Daoy (cell line): ENCODE measurements at places on chromosomes 5 and 9. TPM values are rescaled to one million over a fixed set of nuclear protein-coding genes. Genes with fewer than 3 reads are reported as not detected.
A peak's percentile ranks its signal among the peaks of the same experiment; 100 is the strongest.

GRCh38 chr5:132227235-132227484, 493 bp downstream of the P4HA2 start:
- no peak for DNase-seq

Gene ZDHHC11B
- under 0.01 TPM in 1 of 2 replicates, not detected in the other for total RNA-seq

DNA sequence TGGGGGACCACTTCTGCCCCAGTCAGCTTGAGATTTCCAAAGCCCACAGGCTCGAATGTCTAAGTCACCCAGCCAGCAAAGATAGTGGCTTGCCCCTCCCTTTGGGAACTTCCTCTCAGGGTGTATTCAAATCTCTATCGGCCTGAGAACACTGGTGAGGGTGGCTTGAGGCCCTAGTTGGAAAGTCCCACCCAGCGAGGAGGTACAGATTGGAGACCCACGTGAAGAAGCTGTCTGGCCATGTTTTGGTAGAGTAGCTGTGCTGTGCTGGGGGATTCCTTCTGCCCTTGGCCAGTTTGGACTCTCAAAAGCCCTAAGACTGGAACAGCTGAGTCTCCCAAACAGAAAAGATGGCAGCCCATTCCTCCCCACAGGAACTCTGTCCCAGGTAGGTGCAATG, 172.7 kb upstream of the RIOK2 start:
- no peak for DNase-seq

DNA sequence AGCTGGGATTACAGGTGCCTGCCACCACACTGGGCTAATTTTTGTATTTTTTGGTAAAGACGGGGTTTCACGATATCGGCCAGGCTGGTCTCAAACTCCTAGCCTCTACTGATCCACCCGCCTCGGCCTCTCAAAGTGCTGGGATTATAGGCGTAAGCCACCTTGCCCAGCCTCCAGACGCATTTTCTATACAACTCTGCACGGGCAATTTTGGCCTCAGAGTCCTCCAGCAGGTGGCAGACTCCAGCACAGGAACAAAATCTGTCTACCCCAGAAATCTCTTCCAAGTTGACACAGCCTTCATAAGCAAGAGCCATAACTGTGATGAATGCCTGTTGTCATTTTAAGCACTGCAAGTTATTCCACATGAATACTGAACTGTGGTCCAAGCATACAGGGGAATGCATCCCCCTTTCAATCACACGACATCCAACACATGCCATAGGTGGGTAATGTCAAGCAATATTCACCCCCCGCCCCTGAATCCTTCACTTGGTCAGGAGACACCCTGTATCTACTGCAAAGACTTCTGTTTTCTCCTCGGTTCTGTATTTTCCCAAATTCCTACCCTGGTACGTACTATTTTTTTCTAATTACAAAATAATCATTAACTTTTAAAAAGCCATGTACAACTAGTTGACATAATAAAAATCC, 50.8 kb downstream of the ALDH7A1 start:
- DNase-seq = peak; percentile 18

GRCh38 chr9:135550344-135550918, 4.5 kb downstream of the OBP2A start:
- no peak for DNase-seq

Gene PCDHGA1
- 0.18 and 0.34 TPM in 2 replicates for total RNA-seq

DNA sequence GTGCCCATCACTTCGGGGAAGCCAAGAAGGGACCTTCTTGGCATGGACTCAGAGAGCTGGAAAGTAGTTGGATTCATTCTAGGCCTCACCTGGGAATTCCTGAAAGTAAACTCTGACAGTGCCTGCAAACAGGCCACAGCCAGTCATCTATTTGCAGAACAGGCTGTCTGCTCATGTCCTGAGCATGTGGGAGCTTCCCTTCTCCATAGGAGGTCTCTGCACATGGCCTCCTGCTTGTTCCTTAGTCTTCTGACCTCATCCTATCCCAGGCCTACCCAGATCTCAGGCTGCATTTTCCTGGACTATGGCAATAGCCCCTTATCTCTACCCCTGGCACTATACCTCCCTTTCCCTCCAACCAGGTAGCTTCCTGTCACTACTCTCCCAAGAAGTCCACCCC, 67.2 kb upstream of the FSTL4 start:
- no peak for DNase-seq

DNA sequence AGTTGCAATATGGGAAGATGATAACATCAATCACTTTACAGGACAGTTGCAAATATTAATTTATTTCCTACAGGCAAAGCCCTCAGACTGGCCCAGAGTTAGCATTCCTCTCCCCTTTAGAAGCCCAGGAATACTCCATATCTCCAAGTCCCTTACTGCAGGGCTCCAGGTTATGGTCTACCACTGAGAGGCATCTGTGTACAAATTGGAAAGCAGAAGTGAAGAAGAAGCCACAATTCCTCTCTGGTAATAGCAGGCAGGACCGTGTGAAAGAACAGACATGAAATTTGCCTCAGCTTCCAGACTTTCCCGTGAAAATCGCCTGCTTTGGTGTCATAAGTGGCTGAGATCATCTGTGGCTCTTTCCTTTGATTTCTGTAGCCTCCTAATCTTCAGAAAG, 289.6 kb downstream of the GLIS3 start:
- no peak for DNase-seq

DNA sequence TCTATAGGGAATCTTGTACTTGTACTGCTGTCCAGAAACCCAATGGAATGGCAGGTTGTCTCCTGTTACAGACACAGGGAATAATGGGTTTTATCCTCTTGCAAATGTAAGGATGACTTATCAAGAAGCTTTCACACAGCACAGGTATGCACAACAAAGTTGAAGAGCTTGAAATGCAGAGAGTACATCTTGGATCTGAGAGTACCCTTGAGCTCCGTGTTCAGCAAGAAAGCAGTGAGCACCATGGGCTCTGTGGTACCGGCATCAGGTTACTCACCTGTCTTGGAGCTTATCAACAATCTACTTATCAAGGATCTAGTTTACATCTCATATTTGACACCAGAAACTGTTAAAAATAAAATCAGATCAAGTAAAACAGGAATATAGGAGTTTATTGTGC, 22.0 kb upstream of the EMB start:
- DNase-seq = no peak

- no peak for DNase-seq
These were observed 79.6 kb downstream of the SMIM15 start for GRCh38 chr5:61082516-61083280.

- DNase-seq = peak; percentile 35
These were observed 9.0 kb downstream of the RACK1 start for GRCh38 chr5:181234455-181235306.

DNA sequence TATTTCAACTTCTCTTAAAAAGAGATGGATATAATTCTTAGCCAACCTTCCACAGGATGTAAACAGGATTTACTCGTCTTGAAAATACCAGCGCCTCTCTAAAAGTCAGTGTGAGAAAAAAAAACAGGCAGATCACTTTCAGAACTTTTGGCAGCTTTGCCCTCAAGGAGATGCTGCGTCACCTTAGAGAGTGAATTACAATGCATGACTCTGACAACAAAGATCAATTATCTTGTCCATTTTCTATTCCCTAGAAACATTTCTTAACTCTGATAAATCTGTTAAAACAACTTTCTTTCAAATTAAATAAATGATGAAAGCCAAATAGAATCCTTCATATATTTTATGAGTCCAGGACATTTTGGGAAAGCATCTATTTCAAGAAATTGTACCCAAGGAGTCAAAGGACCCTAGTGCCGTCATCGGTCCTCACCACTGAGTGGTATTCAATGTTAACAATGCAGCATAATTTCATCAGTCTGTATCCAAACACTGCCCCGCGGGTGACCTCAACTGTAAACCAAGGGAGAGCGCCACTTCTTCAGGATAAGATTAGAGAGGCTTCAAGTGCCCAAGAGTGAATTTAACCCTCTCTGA, 536.0 kb downstream of the PDE4D start:
- DNase-seq = peak; percentile 21

Gene CTSV
- total RNA-seq = 13.6 and 15.3 TPM in 2 replicates

Gene ADGRD2
- 0.23 TPM in 1 of 2 replicates, not detected in the other for total RNA-seq

- DNase-seq = no peak
These were observed 7.5 kb upstream of the CTNNAL1 start for GRCh38 chr9:109020581-109021511.

DNA sequence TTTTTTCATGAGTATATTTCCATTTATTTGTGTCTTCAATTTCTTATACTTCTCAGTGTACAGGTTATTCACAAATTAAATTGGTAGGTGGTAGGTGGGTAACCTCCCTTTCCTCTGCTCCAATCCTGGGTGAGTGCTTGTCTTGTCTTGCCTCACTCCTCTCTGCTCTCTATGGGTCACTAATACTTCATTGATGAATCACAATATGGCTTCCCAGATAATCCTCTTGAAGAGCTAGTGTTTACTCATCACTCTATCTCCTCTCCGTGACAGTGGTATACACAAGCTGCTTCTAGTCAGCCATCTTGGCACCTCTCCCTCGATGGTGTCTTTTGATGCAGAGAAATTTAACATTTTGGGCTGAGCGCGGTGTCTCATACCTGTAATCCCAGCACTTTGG, 331.8 kb upstream of the NMUR2 start:
- DNase-seq = no peak

Gene SLC23A1
- not detected in 2 replicates for total RNA-seq

DNA sequence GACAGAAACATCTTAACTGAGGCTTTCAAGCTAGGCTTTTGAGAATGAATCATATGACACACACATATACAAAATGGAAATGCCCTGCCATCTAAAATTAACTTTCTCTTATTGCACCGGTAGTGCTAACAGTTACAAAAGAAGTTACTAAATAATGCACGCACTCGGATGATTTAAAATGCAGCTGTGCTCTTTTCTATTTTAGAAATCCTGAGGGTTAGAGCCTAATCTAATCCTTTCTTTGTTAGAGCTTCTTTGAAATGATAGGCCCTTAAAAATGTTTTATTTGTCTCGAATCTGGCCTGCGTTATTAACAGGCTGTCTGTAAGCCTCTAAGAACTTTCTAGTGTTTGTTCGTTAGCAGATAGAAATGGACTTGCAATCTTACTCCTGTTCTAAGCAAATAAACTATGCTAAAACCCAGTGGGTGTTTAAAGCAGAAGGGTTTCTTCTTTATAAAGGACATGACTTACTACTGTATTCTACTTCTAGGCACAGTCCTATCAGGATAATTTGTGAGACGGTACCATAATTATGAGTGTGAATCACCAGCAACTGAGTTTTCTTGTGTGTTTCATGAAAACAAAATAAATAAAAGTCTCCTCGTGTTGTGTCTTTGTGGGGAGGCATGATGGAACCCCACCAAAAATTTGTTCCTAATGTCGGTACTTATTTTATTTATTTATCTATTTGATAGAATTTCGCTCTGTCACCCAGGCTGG, 69.2 kb upstream of the MYO10 start:
- DNase-seq = no peak

Gene TMEM174
- total RNA-seq = not detected in 2 replicates

GRCh38 chr5:34991486-34992238, 56.1 kb downstream of the AGXT2 start:
- no peak for DNase-seq

DNA sequence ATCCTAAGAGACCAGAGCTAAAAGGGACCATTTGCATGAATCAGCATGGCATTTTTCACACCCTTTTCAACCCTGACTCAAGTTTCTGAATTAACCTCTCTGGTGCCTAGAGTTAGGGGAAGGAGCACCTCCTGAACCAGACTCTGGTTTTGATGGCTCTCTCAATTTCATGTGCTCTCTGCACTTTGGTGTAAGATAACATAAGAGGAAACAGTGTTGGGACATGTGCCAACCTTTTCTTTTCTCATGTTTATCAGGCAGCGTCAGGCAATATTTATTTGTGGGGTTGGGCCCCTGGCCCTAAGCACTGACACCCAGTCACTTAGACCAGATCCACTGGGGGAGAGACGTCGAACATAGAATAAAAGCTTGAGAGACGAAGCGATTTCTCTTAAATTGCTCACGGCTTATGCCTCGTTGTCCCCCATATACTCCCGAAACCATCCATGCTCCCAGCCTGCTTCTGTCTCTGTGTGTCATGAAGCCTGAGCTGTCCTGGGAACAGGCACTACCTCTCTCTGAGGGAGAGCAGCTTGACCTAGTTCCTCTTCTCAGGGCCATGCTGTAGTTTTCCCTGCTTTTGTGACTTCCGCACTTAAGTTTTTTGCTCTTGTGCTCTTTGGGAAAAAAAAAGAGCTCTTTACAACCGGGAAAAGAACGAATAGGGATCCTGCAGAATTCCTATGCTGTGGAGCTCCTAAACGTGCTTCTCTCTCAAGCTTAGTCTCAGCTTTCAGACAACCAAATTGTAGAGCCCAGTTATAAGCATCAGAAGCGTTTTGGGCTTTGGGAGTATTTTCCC, 195.7 kb downstream of the NR3C1 start:
- DNase-seq = no peak

Gene OR2V1
- not detected in 2 replicates for total RNA-seq

DNA sequence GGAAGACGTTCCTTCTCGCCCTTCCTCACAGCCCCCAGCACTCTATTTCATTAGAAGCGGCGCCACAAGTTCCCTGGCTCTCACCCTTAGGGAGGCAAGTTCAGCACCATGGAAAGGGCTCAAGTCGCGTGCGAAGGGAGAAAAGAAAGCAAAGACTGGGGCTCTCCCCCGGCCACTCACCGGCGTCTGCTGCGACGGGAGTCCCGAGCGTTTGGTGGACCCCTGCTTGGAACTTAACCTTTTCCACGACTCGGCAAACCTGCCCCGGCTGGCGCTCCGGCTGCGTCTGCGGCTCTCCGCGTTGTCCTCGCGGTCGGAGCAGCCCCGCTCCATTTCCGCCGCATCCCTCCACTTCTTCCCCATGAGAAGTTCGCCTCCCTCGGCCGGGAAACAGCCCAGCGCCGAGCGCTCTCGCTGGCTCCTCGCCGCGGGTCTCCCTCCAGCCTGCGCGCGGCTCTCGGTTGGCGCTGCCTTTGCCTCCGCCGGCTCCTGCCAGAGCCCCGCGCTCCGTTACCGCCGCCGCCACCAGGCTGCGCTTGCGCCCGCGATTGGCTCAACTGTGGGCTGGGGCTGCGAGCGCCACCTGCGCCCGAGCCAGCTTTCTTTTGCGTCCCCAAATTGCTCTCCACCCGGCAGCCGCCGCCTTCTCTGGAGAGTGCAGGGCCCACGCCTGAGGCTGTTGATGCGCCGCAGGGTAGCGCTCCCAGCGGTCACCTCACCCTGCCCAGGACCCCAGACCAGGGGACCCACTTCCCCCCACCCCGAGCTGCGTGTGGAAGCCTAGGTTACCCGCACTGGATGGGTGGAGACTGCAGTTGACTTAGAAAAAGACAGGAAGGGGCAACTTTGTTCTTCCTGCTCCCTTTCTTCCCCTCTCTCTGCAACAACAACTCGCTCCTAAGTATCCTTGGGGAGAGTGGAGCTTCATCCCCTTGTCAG, 321.6 kb downstream of the CEMIP2 start:
- DNase-seq = peak; percentile 68
